ENCODE measurements at places on chromosomes 3 and 15.

- DNase-seq, result no peak
These were observed 29.3 kb downstream of the PPP2R3A start for GRCh38 chr3:135994708-135995337.

DNA sequence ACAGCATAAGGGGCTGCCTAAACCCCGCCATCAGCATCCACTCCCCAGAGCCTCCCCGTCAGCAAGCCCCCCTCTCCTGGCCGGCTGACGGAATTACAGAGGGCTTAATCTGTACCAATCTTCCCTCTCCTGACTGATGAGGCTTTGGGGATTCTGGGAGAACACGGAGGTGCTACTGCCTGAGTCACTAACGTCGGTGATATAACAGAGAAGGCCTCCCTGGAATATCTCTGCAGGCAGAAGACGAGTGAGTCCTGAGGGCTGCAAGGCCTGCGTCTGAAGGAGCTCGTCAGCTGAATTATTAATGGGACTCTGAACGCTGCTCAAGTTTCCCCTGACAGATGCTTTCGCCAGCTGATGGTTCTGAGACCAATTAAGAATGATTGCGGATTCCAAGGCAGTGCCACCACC is 147.7 kb downstream of the XXYLT1 start:
- no peak for DNase-seq

- DNase-seq, result peak; percentile 82
These were observed at the start of gene NUP210 for GRCh38 chr3:13420045-13420830. TSS of gene NUP210 (minus strand) at chr3:13420322. CDS start at chr3:13420226, 96 bp downstream.

DNA sequence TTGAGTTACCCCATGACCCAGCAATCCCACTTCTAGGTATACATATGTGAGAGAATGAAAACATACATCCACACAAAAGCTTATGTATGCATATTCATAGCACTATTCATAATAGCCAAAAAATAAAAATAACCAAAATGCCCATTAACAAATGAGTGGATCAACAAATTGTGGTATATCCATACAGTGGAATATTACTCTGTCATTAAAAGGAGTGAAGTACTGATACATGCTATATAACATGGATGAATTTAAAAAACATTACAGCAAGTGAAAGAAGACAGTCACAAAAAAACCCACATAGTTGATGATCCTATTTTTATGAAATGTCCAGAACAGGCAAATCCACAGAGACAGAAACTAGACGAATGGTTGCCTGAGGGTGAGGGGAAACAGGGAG is 5.2 kb downstream of the C3orf20 start:
- DNase-seq, result no peak

DNA sequence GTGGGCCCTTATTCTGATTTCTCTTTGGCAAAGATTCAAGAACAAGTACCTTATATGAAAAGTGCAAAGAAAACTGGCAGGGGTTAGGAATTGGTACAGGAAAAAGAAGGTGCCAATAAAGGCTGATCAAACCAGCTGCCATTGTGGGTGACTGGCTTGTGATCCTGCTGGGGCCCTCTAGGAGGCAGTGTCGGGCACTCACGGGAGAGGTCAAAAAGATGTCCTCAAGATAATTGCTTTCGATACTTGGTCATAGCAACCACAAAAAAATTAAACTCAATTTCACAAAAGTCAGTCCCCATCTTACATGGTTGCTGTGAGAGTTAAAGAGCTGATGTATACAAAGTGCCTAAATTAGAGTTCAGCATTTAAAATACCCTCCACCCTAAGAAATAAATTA is 31.0 kb upstream of the CAV3 start:
- peak; percentile 7 for DNase-seq

GRCh38 chr15:61032600-61033286 is 196.4 kb downstream of the RORA start:
- DNase-seq, result no peak

DNA sequence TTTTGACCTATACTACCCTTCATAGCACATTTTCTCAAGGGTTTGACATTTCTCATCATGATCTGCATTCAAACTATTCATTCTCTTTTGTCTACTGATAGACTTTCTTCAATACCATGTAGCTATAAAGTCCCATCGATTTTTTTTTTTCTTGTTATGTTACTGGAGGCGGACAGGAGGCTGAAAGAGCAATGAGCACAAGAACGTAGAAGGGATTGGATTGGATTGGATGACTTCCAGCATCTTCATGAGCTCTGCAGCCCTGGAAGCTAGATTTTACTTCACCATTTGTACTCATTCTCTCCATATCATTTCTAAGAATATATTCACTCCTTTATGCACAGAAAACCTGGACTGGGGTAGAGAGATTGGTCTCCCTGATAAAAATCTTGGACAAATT is 43.2 kb downstream of the DUT start:
- DNase-seq, result no peak

GRCh38 chr15:67465196-67465952 is 55.6 kb upstream of the C15orf61 start:
- DNase-seq, result no peak

GRCh38 chr15:84778194-84778593 is 29.8 kb downstream of the ZNF592 start:
- DNase-seq, result no peak

GRCh38 chr15:81107889-81108288 is 26.2 kb upstream of the CFAP161 start:
- DNase-seq, result no peak

- no peak for DNase-seq
These were observed 25.8 kb downstream of the ALDH1L1 start for GRCh38 chr3:126154391-126155279.

DNA sequence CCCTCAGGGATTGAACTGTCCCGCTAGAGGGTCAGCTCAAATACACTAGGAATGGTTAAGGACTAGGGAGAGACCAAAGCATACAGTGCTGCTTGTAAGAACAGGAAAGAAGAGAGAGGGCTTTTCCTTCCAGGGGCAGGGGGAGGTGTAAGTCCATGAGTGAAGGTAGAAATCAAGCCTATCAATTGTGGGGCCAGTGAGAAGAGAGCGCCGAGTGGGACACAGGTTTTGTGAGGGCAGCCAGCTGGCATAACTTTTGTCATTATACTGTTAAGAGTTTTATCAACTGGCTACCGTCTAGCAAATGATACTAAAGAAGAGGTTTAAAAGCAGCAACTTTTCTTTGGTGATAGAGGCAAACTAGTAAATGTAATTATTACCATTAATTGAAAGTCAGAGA is 45.0 kb downstream of the LMCD1 start:
- no peak for DNase-seq

GRCh38 chr3:194262176-194262924 is 88.8 kb downstream of the CPN2 start:
- no peak for DNase-seq

GRCh38 chr15:70236341-70237086 is 138.8 kb upstream of the TLE3 start:
- no peak for DNase-seq

- no peak for DNase-seq
These were observed 61.6 kb upstream of the GBE1 start for GRCh38 chr3:81823086-81823485.

- no peak for DNase-seq
These were observed 49.7 kb upstream of the SCAANT1 start for GRCh38 chr3:63961891-63962290.

- DNase-seq, result no peak
These were observed 131.7 kb upstream of the ZBED2 start for GRCh38 chr3:111726788-111727305.

GRCh38 chr3:192933779-192934460 is 16.3 kb upstream of the MB21D2 start:
- no peak for DNase-seq

- DNase-seq, result peak; percentile 9
These were observed 57.7 kb downstream of the CNTN4 start for GRCh38 chr3:2156244-2156847.

DNA sequence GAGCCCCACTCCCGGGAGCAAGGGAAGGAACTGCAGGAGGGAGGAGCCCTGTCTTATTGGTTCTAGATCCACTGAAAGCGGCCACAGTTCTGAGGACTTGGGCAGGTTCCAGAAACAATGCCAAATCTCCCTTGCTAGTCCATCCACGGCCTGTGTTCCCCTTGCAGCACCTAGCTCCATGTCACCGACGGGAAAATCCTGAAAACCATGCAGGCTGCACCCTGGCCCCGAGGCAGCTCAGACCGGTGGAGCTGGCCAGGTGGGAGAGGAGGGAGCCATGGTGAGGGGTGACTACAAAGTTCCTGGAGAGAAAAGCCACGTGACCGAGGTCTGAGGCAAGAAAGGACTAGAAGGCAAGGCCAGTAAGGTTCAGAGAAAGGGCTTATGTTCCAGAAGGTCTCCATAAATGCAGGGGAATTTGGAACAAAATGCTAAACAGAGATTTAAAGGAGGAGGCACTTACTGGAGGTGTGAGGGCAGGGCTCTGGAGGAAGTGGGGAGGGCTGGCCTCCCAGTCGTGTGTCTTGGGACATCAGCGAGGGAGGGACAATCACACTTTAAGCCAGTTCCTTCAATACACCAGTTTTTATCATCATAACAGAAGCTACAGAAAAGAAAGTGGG is 5.4 kb downstream of the MGLL start:
- DNase-seq, result no peak

DNA sequence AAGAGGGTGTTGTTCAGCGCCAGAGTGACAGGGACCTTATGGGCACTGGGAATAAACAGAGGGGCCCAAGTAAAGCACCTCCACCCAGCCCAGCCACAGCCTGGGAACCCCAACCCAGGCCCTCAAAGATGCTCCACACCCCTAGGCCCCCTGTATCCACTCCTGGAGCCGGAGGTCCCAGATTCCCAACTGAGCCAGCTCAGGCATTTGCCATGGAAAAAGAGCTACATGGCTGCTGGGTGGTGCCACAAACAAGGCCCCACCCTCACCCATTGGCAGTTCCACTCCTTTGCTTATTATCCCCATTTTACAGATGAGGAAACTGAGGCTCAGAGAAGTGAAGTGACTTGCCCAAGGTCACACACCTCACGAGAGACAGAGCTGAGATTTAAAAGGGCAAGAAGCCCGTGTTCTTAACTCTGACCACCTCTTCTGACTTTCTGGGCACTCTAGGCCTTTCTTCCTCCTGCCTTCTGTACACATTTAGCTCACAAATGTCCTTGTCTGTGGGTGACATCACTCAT is 16.9 kb downstream of the ANPEP start:
- no peak for DNase-seq

- DNase-seq, result no peak
These were observed 22.7 kb upstream of the TMEM41A start for GRCh38 chr3:185521349-185522138.

GRCh38 chr15:39438799-39439592 is 141.9 kb upstream of the THBS1 start:
- DNase-seq, result no peak

- no peak for DNase-seq
These were observed 71.6 kb downstream of the IMPG2 start for GRCh38 chr3:101248736-101249135.

DNA sequence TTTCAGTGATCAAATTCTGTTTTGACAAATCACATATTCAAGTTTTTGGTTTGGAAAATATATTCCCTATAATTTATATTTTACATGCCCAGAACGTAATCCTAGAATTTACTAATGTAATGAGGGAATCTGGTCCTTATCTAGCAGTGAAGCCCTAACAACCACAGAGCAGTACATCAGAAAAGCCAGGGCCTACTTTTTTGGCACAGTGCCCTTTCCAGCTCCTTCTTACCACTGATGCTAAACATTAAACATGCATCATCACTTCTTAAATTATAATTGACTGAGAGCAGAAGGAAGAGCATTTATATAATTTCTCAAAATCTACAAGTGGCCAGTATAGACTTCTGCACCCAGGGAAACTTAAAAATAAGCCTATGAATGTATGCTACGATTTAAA is 66.7 kb downstream of the FBXL22 start:
- no peak for DNase-seq

DNA sequence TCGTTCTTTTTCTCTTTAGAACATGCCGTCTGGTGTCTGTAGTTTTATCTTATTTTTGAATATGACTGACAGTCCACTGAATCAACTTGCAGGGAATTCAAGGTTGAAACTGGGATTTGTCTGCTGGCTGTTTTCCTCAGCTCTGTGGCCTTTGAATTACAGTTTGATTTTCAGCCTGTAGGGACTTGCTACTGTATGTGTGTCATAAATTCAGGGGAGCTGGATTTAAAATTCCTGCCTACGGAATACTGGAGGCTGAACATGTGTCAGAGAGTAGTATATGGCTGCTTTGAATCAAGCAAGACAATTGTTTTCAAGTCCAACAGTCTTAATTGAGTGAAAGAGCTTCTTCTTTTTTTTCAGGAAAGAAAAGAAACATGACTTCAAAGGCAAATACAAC is 33.9 kb downstream of the RARB start:
- no peak for DNase-seq

- no peak for DNase-seq
These were observed 135.1 kb downstream of the TMCO5A start for GRCh38 chr15:38069511-38070011.

- DNase-seq, result no peak
These were observed 134.2 kb upstream of the LIPC start for GRCh38 chr15:58297639-58298038.

- no peak for DNase-seq
These were observed 257.4 kb upstream of the ADAMTS9 start for GRCh38 chr3:64945171-64945729.

- no peak for DNase-seq
These were observed 93.9 kb downstream of the PCCB start for GRCh38 chr3:136343873-136344555.

GRCh38 chr3:13087320-13087990 is 14.2 kb upstream of the IQSEC1 start:
- no peak for DNase-seq

GRCh38 chr3:36678216-36679013 is 85.9 kb downstream of the DCLK3 start:
- no peak for DNase-seq

- DNase-seq, result no peak
These were observed 228.9 kb upstream of the FEZF2 start for GRCh38 chr3:62602129-62602770.

GRCh38 chr3:72839057-72839456 is 9.2 kb downstream of the SHQ1 start:
- no peak for DNase-seq

DNA sequence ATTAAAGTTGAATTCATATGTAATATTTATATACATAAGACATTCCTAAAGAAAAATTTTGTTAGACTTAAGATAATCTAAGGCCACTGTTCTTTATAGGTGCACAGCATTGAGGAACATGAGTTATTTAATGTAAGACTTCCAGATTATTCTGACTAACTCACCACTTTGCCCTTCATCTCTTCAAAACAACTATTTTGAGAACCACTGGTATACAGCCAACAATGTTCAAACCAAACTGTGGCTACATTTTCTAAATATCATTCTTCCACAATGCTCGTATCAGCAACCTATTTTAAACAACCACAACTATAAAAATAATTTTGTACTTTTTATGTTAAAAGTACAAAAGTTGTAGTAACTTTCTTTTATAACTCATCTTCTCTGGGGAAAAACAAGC is 199.8 kb upstream of the ALCAM start:
- DNase-seq, result no peak

DNA sequence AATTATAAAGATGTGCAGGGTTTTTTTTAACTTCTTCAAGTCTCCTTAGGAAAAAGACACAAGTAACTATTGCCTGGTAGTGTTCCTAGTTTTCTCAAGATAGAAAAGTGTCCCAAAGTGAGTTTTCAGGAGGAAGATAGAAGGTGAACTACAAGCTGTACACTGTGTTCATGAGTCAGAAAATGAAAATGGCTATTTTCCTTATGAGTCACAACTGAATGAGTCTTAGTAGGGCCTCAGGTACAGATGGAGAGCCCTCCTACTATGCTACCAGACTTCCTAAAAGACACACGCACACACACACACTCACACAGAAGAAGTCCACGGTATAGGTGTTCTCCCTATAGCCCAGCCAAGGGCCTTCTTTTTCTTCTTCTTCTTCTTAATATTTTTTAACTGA is 3.1 kb downstream of the MYO1E start:
- no peak for DNase-seq

Measured in activated naive CD8-positive, alpha-beta T cell treated with anti-CD3 and anti-CD28 coated beads, Interleukin-2, amount 50 U/mL, for 24 hours (primary cell).